ENCODE measurements at places on chromosomes 2 and 18.

GRCh38 chr2:148885209-148885608 lies 10.2 kb downstream of the KIF5C start:
- DNase-seq = no peak

- DNase-seq = no peak
Measured at GRCh38 chr2:217559084-217559483, 443.7 kb downstream of the TNS1 start.

- DNase-seq = no peak
Measured at GRCh38 chr2:104462731-104463130, 391.2 kb upstream of the POU3F3 start.

- DNase-seq = no peak
Measured at GRCh38 chr2:191847764-191848163, 876 bp upstream of the CAVIN2 start.

GRCh38 chr2:69989009-69989408 lies 27.6 kb upstream of the ASPRV1 start:
- DNase-seq = no peak

DNA sequence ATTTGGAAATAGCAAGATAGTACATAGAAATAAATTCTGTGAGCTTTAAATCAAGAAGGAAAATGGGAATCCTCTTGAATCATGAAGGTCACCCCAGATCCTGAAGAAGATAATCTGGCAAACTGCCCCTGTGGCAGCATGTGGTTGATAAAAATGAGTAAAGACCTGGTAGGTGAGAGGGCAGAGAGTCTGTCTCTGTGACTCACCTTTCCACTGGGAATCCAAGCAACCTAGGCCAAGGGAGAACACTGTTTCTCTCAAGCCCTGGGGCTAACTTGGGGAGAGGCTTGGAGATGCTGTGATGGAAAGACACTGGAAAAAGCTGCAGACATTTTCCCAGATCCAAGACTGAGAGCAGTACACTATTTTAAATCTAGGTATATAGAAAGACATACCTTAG lies 185.8 kb upstream of the CNTNAP5 start:
- no peak for DNase-seq

DNA sequence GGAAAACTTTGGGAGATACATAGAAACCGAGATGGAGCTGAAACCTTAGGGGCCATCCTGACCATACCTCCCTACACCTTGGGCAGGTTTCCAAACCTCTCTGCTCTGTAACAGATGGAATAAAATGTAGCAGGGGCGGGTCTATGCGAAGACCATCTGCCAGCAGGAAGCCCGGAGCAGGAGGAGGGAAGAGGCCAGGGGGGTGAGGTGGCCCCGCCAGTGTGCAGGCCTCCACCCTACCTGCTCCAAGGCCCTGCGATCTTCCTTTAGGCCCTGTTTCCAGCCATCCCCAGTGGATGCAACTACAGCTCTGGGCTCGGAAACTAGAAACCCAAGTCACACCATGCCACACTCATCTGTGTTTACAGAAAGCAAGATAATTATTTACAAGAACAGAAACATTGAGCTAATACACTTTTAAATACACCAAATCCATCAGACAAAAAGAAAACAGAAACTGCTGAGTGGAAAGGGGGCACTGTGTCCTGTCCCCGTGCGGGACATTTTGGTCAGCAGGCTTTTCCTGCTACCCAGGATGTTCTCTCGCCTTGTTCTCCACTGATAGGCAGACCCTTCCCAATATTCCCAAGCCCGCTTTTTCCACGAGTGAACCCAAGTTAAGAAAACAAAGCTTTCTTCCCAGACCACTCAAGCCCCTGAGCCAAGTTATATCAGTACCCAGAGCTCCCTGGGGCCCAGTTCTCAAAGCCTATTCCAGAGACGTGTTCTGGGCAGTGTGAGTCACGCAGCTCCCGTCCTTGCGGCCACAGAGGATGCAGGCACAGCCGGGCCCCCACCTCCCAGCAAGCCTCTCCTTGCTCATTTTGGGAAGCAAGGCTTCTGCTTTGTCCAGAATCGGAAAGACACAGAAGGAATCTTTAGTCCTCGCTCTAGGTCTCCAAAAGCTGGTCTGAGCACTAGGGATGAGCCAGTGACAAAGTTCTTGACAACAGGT lies 17.3 kb downstream of the CIB4 start:
- no peak for DNase-seq

DNA sequence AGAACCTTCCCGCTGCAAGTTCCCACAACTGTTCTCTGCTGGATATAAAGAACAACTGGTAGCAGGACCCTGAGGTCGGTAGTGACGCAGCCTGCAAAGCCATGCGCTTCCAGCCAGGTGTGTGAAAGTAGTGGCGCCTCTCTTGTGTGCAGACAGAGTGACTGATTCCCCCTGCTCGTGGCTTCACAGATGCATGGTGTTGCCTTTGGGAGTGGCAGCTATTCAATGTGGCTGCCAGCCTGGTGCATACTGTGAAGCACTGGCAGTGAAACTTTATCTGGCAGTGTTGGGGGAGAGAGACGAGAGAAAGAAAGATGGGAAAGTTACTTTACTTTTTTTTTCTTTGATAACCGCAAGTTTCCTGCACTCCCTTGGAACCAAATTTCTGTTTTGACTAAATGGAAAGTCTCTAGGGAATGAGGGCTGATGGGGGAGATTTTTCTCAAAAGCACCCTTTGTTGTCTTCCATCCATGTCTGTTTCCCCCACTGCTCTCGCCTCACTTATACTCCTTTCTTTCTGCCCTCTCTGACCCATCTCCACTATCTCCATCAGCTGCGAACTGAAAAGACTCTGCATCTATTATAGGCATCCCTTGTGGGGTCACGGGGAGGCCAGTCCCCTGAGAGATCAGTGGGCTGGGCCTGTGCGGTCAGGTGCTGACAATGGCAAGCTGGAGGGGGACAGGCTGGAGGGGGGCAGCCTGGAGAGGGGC lies 90.0 kb upstream of the TNP1 start:
- DNase-seq = no peak

GRCh38 chr2:56531668-56532420 lies 348.1 kb downstream of the CCDC85A start:
- DNase-seq = no peak

- no peak for DNase-seq
Measured at GRCh38 chr2:147373800-147374422, 470.9 kb upstream of the ACVR2A start.

DNA sequence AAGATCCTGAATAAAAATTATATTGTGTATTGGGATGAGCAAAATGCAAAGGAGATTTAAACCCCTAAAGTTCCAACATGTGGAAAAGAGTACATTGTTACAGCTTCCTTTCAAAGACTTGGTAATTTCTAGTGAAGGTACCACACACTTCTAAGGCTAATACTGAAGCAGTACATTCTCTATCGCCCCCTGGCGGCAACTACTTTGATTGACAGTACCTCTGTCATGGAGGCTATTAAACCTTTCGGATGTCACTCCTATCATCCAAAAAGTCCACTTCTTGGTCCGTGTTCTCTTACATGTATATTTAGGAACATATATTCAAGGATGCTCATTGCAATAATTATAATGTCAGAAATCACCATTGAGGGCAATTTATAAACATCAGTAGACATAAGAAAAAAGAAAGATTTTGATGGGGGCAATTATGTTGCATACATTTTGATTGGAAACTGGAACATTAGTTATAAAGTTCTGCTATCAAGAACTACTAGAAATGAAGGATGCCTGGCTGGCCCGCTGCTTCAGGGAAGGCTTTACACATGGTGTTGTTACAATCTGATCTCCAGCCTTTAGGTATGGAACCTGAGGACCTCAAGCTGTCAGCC lies 601.6 kb downstream of the CPS1 start:
- peak; percentile 37 for DNase-seq

GRCh38 chr2:19073522-19073921 lies 284.9 kb downstream of the OSR1 start:
- DNase-seq = no peak

GRCh38 chr2:74290066-74290465 lies 53.1 kb downstream of the SLC4A5 start:
- no peak for DNase-seq

DNA sequence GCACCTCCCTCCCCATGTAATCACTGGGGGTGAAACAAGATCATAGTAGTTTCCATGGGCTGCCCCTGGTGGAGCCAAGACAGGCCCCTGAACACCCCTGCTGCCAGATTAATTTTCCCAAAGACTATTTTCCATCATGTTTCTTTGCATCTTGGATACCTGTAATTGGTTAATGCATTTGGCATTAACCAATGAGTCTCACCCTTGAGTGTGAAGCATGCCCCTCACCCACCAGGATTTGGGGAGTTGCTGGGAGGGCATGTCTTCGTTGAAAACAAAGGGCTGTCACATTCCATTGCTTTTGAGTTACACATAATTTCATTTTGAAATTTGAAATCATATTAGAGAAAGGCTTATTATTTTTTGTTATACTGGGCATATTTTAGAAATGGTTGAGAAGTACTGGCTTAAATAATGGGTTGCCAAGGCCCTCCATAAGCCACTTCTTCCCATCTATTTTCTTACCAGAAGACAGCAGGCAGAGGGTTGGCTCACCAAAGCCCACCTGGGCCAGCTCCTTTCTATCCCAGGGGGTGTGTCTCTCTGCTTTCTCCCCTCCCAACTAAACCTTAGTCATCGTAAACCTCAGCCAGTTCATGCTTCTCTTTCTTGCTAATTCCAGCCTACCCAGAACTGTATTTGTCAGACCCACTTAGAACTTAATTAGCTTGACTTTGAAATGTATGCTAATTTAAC lies 51.8 kb downstream of the ATIC start:
- no peak for DNase-seq

GRCh38 chr2:173983391-173983871 lies 18.3 kb upstream of the SP3 start:
- DNase-seq = no peak

GRCh38 chr2:166115589-166115988 lies 12.2 kb downstream of the SCN1A start:
- DNase-seq = no peak

DNA sequence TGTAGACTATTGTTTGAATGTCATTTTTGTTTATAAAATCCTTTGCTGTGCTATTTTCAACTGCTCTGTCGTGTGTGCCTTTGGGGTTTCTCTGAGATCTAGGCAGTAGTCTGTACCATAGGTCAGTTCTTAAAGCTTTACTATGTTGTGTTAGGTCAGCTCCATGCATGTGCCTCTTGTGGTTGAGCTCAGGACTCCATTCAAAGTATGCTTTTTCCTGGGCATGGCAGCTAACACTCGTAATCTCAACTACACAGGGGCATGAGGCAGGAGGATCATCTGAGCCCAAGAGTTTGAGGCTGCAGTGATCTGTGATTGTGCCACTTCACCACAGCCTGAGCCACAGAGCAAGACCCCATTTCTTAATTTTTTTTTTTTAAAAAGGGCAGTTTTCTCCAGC lies 174.4 kb upstream of the SPHKAP start:
- no peak for DNase-seq

DNA sequence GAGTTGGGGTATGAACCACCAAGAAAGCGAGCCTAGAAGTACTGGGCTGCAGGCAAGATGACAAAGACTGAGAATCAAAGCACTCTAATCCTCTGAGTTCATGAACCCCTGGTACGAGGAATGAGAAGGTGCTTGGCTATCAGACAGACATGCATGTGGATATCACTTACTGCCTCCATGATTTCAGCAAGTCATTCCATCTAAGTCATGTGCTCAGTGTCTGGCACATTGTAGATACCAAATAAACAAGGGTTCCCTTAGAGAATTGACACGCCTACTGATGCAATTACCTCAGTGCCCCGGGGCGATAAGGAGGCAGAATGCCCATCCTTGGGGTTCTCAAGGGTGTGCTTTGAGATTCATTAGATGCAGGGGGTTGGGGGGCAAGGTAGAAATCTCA lies 125.6 kb upstream of the PKDCC start:
- no peak for DNase-seq

DNA sequence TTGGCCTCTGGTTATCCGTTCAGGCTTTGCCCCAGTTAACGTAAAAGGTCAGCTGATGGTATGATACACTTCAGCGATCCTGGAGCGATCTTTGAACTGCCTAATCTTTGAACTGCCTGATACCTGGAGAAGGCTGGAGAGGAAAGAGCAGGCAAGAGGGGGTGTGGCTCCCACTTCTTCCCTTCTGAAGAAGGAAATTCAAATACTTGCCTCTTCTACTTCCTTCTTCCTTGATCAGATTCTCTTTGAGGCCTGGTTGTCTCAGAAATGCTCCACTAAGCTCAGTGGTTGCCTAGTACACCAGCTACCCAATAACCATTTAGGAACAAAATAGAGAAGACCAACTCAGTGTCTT lies 619 bp downstream of the GALM start:
- DNase-seq = no peak
